ENCODE measurements at places on chromosomes 4 and X. TPM values are rescaled to one million over a fixed set of nuclear protein-coding genes. Genes with fewer than 3 reads are reported as not detected.

The PCSK1N gene
- total RNA-seq, result 3.7 TPM

The CPZ gene
- 38.3 TPM for total RNA-seq

The HAND2 gene
- 24.9 TPM for total RNA-seq

The FAM50A gene
- 65.5 TPM for total RNA-seq

The TRPC3 gene
- not detected for total RNA-seq

The ARHGAP6 gene
- 29.2 TPM for total RNA-seq

The SPANXN4 gene
- total RNA-seq, result not detected

The SERTM2 gene
- total RNA-seq, result not detected

The HMX1 gene
- not detected for total RNA-seq

The GK2 gene
- not detected for total RNA-seq

The DHRSX gene
- 20.5 TPM for total RNA-seq

The CLIC2 gene
- total RNA-seq, result 0.51 TPM

The RTL9 gene
- 0.51 TPM for total RNA-seq

The ZAR1 gene
- total RNA-seq, result not detected

The VSIG4 gene
- total RNA-seq, result not detected

The EBP gene
- total RNA-seq, result 87.9 TPM

The MSX1 gene
- total RNA-seq, result 5.7 TPM

The RRH gene
- total RNA-seq, result not detected

The PAGE2 gene
- not detected for total RNA-seq

The ZNF141 gene
- total RNA-seq, result 3.2 TPM

The NEIL3 gene
- total RNA-seq, result 2.0 TPM

The DRD5 gene
- not detected for total RNA-seq

The BRS3 gene
- total RNA-seq, result not detected

The DRP2 gene
- total RNA-seq, result 0.94 TPM

The MAGEE1 gene
- 0.47 TPM for total RNA-seq

The MED14 gene
- total RNA-seq, result 16.8 TPM

The GPRASP1 gene
- 0.85 TPM for total RNA-seq

The LGI2 gene
- 0.94 TPM for total RNA-seq

The LANCL3 gene
- total RNA-seq, result not detected

The OPRPN gene
- total RNA-seq, result not detected

The S100P gene
- total RNA-seq, result not detected

The PDCL2 gene
- total RNA-seq, result not detected
